Activated naive CD4-positive, alpha-beta T cell (primary cell): ENCODE measurements at places on chromosomes 13 and 19.

DNA sequence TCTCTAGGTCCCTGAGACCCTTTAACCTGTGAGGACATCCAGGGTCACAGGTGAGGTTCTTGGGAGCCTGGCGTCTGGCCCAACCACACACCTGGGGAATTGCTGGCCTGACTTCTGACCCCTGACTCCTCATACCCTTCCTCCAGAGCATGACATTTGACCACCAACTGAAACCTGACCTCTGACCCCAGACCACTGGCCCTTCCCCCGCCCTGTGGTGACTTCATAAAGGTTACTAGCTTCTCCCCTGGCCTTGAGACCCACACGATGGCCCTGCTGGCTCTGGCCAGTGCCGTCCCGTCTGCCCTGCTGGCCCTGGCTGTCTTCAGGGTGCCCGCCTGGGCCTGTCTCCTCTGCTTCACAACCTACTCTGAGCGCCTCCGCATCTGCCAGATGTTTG is at the start of gene SPACA6:
Gene SPACA6 (plus strand): TSS at position 71 of the 400 bp plus-strand sequence. CDS start 197 bp downstream, at position 268.
- no peak for DNase-seq

GRCh38 chr19:34088292-34088691 is 84.0 kb upstream of the LSM14A start:
- DNase-seq: no peak

GRCh38 chr13:23852351-23852750 is 36.8 kb downstream of the MIPEP start:
- DNase-seq: no peak

DNA sequence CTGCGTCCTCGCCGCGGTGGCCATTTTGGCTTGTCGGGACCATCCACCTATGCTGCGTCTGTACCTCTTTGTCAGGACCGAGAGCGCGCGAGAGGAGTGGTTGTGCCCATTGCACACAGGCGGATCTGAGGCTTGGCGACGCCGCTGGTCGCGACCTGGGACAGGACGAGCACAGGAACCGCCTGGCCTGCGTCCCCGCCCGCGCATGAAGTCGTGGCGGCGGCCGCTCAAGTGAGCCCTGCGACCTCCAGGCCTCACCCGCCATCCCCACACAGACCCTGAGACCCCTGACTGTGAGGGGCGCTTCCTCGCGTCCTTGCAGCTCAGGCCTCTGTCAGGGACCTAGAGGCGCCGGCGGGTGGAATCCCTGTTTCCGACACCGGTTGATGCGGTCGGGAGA is 16.8 kb downstream of the ZNF586 start:
- no peak for DNase-seq

- DNase-seq: no peak
These were observed 1065.8 kb upstream of the SPRY2 start for GRCh38 chr13:81406639-81407292.

GRCh38 chr19:31451686-31452330 is 102.6 kb upstream of the TSHZ3 start:
- no peak for DNase-seq

DNA sequence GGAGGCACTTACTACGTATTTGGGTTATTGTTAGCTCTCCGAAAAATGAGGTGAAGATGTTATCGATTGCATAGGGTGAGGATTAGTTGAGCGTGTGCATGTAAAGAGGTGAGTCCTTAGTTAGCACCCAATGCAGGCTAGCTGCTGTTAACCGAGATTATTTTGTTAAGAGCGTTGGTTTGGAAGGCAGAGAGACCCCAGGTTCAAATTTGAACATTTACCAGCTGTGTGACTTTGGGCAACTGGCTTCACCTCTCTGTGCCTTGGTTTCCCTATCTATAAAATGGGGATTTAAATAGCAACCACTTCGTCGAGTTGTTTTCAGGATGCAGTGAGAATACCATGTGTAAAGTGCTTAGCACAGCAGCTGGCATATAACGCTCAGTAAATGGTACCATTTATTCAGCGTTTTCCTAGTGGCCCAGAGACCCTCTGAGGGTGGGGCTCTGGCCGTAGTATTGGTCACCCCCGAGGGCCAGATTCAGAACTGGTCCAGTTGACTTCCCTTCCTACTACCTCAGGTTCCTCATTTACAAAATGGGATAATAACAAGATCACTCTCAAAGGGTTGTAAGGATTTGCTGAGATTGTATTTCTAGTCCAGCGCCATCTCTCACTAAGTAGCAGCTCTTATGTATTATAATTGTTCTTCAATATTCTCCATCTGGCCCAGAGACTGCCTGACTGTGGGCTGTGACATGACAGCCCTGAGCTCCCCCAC is 887 bp downstream of the SIPA1L3 start:
- DNase-seq: no peak

DNA sequence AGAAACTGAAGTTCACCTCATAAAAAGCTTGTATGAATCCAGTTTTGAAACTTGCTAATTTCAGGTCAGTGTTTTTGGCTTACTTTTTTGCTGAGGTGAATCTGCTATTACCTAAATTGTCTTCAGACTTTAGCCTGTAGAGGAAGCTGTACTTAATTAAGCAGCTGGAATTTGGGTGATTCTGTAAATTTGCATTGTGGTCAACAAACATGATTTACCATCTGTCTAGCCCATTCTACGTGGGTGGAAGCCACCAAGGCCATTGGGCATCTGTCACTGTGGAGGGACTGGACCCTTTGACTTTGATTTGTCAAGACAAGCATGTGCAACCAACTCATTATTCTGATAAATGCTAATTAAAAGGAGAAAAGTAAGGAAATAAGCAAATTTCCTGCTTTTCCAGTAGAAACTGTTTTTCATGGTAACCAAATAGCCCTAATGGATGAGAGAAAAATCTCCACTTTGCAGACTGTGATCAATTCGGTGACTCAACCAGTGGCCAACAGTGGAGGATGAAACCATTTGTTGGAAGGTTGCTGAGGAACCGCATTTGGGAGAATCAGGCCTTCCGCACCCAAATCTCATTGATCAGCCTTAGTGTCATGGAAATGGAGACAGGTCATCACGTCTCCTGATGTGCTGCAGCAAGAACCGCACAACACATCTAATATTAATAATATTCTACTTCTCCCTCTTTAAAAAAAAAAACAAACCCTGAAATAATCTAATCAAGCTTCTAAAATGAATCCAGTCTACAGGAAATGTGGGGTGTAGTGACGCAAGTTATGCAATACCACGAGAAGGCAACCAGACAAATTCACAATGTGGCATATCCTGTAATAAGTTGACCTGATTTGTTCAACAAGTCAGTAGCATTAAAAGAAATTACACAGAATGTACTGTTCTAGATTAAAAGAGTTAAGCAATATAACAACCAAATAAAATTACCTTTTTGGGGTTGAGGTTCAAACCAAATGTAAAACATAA is 54.3 kb downstream of the GARRE1 start:
- DNase-seq: no peak

- DNase-seq: no peak
These were observed 13.6 kb downstream of the KLK4 start for GRCh38 chr19:50897612-50898011.
